Small intestine (tissue), 16 donors: ENCODE measurements at places on chromosomes 4 and X.

DNA sequence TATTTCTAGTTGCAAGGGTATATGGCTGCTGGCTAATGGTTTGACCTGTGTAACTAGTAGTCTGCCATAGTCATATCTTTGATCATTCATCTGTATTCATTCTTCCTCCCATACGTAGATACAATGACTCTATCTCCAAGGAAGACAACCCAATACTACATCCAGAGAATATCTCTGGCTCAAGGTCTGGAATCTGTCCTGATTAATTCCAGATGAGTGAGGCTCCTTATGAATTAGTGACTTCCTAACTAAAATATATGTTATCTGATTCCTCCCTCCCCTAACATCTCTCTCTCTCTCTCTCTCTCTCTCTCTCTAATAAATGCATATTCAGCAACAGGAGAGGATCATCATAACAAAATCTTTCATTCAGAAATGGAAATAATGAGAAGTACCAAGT is 641.5 kb downstream of the FAT4 start:
- DNase-seq = no peak

- no peak for DNase-seq
Measured at GRCh38 chr4:8210616-8211015, 11.5 kb downstream of the SH3TC1 start.

DNA sequence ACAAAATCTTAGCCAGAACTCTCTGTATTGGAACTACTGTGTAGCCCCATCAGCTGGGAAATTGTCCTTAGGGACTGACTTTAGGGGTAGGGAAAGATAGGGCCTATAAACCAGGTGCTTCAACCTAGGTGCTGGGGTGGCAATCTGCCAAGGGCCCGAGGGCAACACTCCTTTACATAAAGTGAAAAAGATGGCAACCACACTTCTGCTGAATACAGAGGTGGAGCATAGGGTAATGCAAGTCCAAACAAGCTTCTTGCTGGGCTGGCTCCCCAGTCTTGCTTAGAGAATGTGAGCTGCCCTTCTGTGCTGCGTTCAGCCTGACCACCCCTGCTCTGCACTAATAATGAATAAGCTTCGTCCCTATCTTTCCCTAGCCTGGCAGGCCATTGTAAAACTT is 9.8 kb downstream of the ZBTB33 start:
- DNase-seq = no peak

DNA sequence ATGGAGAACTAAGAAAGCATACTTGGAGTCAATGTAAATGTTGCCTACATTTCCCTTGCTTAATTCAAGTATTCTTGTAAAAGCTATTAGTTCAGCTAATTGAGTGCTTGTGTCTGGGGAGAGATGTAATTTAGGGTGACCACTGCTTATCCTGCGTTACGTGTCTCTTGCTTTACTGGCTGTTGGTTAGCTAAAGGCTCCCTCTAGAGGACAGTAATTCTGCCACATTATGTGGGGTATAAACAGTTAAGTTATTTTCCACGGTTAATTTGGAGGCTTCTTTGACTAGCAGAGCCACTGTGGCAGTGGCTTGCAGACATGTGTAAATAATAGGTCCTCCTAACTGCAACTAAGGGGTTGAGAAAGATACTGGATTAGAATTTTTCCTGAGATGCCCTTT is 25.3 kb upstream of the NAF1 start:
- no peak for DNase-seq
